ENCODE measurements at places on chromosomes 2 and 18.

- DNase-seq: no peak
Observed at GRCh38 chr2:60976875-60977561, 40.5 kb upstream of the PEX13 start.

DNA sequence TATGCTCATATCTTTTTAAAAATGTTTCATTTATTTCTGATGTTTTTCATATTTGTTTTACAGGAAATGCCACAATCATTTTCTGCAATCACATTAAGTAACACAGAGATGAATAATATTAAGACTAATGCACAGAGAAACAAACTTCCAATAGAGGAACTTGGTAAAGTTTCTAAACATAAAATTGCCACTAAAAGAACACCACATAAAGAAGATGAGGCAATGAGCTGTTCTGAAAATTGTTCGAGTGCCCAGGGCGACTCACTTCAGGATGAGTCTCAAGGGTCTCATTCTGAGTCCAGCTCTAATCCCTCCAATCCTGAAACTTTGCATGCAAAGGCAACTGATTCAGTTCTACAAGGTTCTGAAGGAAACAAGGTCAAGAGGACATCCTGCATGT is 70.4 kb downstream of the APLF start:
- peak; percentile 65 for DNase-seq

- DNase-seq: no peak
Observed at GRCh38 chr18:48904091-48904490, 46.7 kb downstream of the SMAD7 start.

DNA sequence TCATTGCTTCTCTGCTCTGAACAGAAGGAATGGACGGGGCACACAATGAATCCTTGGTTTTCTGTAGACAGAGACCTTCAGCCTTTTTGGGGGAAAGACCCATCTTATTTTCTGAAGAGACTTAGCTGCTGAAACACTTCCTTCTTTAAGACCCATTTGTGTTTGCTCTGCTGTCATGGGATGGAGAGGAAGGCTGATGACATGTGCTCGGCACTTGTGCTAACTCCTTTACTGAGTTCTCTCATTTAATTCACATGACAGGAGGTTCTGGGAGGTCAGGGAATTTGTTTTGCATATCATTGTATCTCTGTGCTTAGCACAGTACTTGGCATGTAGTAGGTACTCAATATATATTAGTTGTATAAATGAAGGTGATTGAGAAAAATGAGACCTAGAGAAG is 39.0 kb downstream of the OXER1 start:
- no peak for DNase-seq

DNA sequence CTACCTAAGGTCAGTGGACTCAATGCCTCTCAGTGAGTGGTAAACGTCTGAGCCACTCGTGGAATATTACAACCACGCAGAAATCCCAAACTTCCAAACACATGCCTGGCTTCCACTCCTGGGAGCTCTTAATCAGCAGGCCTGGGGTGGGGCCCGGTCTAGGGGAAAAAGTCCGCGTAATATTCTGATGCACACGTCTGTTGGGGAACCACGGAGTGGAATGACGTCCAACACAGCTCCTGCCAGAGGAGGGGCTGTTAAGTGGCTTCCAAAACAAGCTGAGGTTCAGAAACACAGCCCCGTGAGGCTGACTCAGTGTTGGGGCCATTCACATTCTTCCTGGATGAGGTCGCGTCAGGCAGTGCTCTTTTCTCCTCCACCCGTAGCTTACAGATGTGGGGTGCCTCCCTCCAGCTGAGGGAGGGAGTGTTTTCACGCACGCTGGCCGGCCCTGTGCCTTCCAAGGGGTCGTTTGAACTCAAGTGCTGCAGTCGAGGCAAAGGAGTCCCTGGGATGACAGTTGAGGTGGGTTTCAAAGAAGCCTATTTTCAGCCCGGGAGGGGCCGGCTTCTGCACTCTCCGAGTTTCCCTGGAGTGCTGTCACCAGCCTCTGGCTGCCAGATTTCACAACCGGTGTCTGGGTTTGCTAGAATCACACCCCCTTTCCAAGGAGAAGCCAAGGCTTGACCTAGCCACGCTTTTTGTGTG is 73.1 kb downstream of the ACKR3 start:
- peak; percentile 99 for DNase-seq

GRCh38 chr2:210965472-210965871 is 409.1 kb downstream of the CPS1 start:
- DNase-seq: peak; percentile 4

GRCh38 chr2:10347562-10347948 is 44.9 kb downstream of the HPCAL1 start:
- no peak for DNase-seq

DNA sequence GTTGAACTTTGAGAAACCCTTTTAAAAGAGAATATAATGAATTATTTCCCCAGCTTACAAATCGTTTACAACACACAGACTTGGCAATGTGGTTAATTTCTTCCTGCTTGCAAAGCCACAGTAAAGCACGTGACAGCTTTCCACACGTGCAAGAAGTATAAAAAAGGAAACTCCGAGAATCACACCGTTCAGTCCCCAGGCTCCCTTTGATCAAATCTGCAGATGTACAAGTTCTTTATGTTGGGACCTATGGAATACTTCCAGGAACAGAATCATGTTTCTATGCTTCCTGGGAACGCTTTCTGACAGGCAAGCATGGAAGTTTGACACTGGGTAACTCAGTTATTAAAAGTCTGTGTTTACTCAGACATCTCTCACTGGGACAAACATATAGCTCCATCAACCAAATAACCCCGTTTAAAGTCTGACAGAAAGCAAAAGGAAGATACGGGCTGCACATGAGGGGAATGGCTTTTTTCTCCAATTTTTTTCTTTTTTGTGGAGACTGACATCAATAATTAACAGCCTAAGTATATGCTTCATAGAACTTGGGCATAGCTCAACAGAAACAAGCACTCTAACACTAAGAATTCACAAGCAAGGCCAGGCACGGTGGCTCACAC is 134.8 kb downstream of the EIPR1 start:
- DNase-seq: peak; percentile 30

DNA sequence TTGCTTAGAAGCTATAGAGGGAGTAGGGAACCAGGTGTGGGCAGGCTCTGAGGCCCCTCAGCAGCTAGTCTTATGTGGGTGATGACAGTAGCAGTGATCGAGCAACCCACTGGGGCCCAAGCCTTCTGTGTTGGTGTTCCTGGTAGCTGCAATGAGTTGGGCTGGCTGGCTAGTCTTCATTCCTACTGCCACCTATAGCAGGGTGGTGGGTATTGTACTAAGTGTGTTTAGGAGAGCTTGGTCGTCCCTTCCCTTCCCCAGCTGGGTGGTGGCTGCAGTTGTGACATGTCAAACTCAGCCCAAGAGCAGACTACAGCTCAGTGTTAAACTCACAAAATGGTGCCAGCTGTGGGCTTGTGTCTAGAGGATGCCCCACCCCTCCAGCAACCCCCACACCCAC is 486.1 kb upstream of the UBE2E3 start:
- DNase-seq: no peak

- peak; percentile 95 for DNase-seq
Observed at GRCh38 chr2:169961911-169962310, 134.7 kb downstream of the UBR3 start.

DNA sequence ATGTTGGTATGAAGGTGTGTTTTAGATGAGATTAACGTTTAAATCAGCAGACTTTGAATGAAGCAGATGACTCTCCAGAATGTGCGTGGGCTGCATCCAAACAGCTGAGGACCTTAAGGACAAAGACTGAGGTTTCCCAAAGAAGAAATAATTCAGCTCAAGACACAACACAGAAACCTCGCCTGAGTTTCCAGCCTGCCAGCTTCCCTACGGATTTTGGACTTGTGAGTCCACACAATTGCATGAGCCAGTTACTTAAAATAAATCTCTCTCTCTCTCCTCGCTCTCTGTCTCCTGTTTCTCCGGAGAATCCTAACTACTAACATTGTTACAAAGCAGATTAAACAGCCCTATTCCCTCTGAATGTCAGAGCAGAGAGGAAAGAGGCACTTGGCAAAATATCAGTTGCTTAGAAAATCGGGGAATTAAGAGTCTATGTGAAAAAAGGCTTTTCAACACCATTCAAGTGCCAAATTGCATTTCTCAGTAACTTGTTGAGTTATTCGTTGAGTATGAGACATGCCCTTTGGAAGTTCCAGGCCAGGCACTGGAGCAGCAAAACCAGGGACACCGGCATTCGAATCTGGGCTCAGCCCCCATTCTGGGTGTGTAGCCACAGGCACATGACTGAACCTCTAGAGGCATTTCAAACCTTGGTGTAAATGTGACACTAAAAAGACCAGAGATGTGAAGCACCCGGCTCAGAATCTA is 174.6 kb upstream of the PID1 start:
- peak; percentile 78 for DNase-seq

DNA sequence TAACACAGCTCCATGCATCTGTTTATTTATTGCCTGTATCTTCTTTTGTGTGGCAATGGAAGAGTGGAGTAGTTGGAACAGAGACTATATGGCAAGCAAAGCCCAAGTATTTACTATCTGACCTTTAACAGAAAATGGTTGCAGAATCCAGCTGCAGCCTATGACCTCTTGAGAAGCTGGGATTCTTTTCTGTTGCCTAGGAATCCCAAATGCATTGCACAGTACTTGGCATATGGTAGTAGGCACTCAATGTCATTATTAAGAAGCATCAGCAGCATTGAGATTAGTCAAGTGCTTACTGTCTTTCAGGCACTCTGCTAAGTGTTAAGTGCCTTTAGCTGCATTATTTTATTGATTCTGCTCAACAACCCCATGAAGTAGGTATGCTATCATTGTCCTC is 331.6 kb downstream of the CCDC85A start:
- DNase-seq: no peak

GRCh38 chr2:62485761-62486438 is 20.1 kb downstream of the TMEM17 start:
- no peak for DNase-seq

- no peak for DNase-seq
Observed at GRCh38 chr2:20487392-20488174, 40.7 kb downstream of the RHOB start.

GRCh38 chr2:9010866-9011265 is 7.4 kb upstream of the MBOAT2 start:
- peak; percentile 64 for DNase-seq

GRCh38 chr2:10137053-10137843 is 14.7 kb downstream of the RRM2 start:
- DNase-seq: peak; percentile 23

GRCh38 chr2:126655500-126656430 is at the start of gene GYPC:
Gene GYPC (plus strand): TSS chr2:126656158. CDS start chr2:126656264, 106 bp downstream.
- DNase-seq: peak; percentile 78

DNA sequence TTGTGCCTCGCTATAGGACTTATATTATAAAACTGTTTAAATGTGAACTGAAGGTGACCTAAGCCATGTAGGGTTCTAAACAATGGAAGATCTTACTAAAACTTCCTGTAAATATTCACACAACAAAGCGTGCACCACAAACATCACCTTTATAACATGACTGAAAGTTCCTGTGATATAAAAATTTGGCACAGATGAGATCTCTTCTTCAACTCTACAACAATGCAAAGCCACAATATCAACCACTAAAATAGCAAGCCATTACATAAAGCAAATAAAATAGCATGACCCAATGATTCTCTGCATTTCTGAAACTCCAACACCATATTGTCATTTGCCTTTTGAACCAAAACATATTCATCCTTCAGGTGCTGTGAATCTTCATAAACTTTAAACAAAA is 3.5 kb downstream of the YES1 start:
- DNase-seq: peak; percentile 9

DNA sequence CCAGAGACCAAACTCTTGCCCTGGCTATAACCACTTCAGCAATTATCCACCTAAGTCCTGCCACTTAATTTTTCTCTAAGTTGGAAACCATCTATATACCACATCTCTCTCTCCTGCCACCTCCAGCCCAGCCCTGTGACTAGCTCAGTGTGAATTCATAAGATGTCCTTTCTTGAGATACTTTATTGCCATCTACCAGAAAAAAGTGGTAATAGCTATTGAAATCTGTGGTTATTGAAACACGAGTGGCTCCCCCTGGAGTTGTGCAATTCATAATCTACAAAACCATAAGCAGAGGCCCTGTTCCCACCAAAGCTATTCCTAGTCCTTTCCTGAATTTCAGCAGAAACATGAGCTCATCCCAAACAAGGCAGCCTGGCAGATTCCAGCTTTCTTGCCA is 324.0 kb downstream of the TXNL1 start:
- DNase-seq: peak; percentile 36

GRCh38 chr2:82124629-82125028 is 1820.1 kb upstream of the LRRTM1 start:
- DNase-seq: peak; percentile 0

DNA sequence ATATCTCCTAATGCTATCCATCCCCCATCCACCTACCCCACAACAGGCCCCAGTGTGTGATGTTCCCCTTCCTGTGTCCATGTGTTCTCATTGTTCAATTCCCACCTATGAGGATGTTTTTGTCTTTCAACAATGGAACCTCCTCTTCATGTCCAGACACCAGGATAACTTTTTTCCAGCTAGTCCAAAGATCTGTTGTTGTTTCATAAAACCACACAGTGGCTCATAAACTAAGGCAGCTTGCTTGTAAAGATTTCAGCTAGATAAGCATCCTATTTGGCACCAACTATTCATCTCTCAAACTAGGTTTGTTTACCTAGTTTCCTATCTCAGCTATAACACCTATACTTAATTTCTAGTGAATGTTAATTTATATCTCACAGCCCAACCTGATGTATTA is 937.7 kb downstream of the TRIB2 start:
- peak; percentile 9 for DNase-seq

GRCh38 chr2:69145204-69145603 is 132.2 kb downstream of the ANTXR1 start:
- DNase-seq: no peak

DNA sequence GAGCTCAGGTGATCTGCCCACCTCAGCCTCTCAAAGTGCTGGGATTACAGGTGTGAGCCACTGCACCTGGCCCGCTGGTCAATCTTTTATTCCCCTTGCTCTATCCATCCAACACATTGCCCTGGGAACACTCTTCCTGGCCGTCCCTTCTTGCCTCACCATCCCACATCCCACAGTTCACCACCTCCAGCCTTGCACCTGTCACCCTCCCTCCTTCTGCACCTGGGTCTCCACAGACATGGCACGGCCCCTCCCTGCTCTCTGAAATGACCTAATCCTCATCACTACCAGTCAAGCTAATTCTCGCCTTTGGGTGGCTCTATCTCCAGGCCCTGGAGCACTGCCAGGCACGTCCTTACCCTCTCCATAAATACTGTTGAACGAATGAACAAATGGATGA is 116.9 kb upstream of the TEX51 start:
- no peak for DNase-seq

DNA sequence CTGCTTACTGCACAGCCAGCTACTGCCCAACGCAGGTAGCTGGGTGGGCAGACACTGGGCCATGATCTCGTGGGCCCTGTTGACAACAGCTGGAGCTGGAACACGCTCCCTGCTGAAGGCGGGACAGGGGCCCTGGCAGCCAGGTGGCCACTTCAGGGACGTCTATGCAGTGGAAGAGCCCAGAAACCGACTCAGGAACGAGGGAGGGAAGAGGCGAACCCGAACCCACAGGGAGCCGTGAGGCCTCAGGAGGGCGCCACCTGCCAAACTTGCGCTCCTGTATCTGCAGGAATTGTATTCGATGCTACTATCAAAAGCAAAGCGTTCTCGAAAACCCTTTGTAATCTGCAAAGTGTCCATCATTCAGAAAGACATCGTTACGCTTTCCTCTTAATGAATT is 198.4 kb downstream of the EIPR1 start:
- no peak for DNase-seq

- DNase-seq: no peak
Observed at GRCh38 chr2:111984213-111984604, 70.9 kb upstream of the TMEM87B start.

Data from GM23248 (cell line).